ENCODE measurements at places on chromosomes 13 and 19.

GRCh38 chr19:55703790-55704215 lies 28.8 kb downstream of the EPN1 start:
- peaks cover 42% of the 10 kb centered on the region for H3K36me3 ChIP-seq
- peak overlapping the region; percentile 35 for H3K4me3 ChIP-seq
- peaks cover 20% of the 10 kb centered on the region for H3K27me3 ChIP-seq
- no peaks in the 10 kb centered on the region for H3K4me1 ChIP-seq
- peak; percentile 60 for DNase-seq

DNA sequence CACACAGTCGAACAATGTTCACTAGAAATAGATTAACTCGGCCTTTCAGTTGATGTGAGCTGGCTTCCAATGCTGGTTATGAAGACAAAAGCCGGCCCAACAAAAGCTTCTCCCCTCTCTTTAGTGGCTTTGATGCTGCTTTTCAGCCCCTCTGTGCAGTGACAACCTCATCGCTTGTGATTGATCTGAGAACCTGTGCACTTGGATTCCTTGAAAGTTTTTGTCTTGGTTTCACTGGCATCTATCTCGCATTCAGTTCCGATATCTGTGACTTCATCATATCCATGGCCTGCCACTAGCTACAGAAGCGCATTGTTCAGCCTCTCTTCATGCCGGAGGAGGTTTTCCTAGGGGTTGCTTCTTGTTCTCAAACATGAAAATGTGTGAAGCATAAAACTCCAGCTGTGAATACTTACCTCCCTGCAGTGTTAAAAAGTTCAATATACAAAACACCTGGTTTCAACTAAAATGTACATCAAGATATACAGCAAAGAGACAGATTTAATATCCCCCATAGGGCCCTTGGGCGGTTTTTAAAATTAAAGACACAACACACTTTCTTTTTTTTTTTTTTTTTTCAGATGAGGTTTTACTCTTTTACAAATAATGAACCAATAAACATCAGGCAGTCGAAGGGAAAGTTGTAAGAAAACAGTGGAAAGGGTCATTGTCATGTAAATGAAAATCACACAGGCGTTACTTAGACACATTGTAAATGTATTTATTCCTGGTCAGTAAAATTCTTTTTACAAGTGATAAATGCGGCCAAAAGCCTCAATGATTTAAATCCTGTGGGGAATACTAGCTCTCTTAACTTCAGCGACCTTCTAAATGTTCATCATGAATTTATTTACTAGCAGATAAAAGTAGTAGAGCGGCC lies 1252.8 kb downstream of the EFNB2 start:
- peaks cover 2% of the 10 kb centered on the region for H3K4me1 ChIP-seq
- no peaks in the 10 kb centered on the region for H3K36me3 ChIP-seq
- H3K27me3 ChIP-seq, result peaks cover 4% of the 10 kb centered on the region
- no peak overlapping the region for H3K27ac ChIP-seq

DNA sequence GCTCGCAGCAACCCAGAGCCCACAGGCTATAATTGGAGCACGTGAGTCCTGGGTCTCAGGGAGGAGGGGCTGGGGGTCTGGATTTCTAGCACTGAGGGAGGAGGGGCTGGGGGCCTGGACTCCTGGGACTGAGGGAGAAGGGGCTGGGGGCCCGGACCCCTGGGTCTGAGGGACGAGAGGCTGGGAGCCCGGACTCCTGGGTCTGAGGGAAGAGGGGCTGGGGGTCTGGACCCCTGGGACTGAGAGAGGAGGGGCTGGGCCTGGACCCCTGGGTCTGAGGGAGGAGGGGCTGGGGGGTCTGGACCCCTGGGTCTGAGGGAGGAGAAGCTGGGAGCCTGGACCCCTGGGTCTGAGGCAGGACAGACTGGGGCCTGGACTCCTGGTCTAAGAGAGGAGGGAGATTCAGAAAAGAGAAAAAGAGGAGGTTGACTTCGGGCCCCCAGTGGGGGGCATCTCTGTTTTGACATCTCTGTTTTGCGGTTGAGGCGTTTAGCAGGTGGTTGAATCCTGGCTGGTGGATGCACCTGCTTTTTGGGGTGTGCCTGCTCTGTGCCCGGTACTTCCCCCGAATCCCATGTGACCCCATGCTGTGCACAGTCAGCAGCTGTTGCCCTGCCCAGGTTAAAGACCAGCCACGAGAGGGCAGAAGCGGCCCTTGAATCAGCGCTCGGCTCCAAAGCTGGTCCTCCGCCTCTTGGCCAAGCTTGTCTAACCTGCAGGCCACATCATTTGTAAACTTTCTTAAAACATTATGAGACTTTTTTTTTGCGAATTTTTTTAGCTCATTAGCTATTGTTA lies 10.5 kb downstream of the PVR start:
- DNase-seq, result peak; percentile 66
- H3K27me3 ChIP-seq, result peaks cover 6% of the 10 kb centered on the region

DNA sequence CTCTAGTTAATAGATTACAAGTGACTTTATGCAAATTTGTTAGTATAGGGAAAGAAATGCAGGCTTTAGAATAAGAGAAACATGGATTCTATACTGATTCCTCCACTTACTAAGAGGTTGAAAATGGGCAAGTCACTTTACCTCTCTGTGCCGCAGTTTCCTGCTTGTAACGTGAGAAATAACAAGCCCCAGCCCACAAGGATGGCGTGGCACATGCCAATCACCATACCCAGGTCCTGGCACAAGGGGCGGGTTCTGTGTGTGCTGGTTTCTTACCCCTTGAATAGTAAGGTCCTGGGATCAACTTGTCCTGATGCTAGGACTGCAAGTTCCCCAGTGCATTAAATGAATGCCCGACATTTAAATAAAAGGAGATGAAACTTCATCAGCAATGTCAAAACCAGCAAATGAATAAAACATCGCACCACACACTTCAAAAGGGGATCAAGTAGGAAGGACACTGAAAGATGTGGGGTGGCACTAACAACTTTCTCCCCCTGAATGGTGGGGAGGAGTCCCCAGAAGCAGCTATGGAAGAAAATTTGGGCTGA lies 7.9 kb upstream of the SIGLEC9 start:
- no peak overlapping the region for H3K27ac ChIP-seq
- peaks cover 8% of the 10 kb centered on the region for H3K4me1 ChIP-seq
- no peaks in the 10 kb centered on the region for H3K36me3 ChIP-seq
- peaks cover 12% of the 10 kb centered on the region for H3K27me3 ChIP-seq
- no peak overlapping the region for H3K4me3 ChIP-seq

GRCh38 chr19:45676851-45677263 lies 8.8 kb downstream of the GIPR start:
- peaks cover 4% of the 10 kb centered on the region for H3K36me3 ChIP-seq
- peaks cover 5% of the 10 kb centered on the region for H3K27me3 ChIP-seq
- no peak for DNase-seq
- H3K27ac ChIP-seq, result no peak overlapping the region
- no peaks in the 10 kb centered on the region for H3K4me1 ChIP-seq

GRCh38 chr19:57759096-57759495 lies 10.4 kb upstream of the ZNF586 start:
- H3K36me3 ChIP-seq, result peaks cover 43% of the 10 kb centered on the region
- H3K27ac ChIP-seq, result no peak overlapping the region
- H3K4me3 ChIP-seq, result no peak overlapping the region
- no peaks in the 10 kb centered on the region for H3K27me3 ChIP-seq
- H3K4me1 ChIP-seq, result no peaks in the 10 kb centered on the region

GRCh38 chr19:24004166-24004565 lies 82.8 kb upstream of the ZNF254 start:
- H3K4me1 ChIP-seq, result no peaks in the 10 kb centered on the region
- H3K27ac ChIP-seq, result no peak overlapping the region
- peaks cover 11% of the 10 kb centered on the region for H3K27me3 ChIP-seq
- H3K36me3 ChIP-seq, result peaks cover 12% of the 10 kb centered on the region
- no peak for DNase-seq
- H3K4me3 ChIP-seq, result no peak overlapping the region

GRCh38 chr13:46183018-46183946 lies 1.3 kb upstream of the LCP1 start:
- no peak for DNase-seq
- H3K36me3 ChIP-seq, result no peaks in the 10 kb centered on the region

- H3K4me3 ChIP-seq, result no peak overlapping the region
- H3K36me3 ChIP-seq, result no peaks in the 10 kb centered on the region
- H3K4me1 ChIP-seq, result no peaks in the 10 kb centered on the region
- no peaks in the 10 kb centered on the region for H3K27me3 ChIP-seq
- no peak overlapping the region for H3K27ac ChIP-seq
- DNase-seq, result no peak
These were observed 2613.9 kb upstream of the PCDH20 start for GRCh38 chr13:64029343-64030093.

GRCh38 chr19:48844472-48844871 lies 8.2 kb upstream of the HSD17B14 start:
- peak overlapping the region; percentile 31 for H3K4me3 ChIP-seq
- H3K27ac ChIP-seq, result peak overlapping the region; percentile 18
- H3K36me3 ChIP-seq, result no peaks in the 10 kb centered on the region
- DNase-seq, result no peak
- peaks cover 3% of the 10 kb centered on the region for H3K27me3 ChIP-seq
- H3K4me1 ChIP-seq, result no peaks in the 10 kb centered on the region

DNA sequence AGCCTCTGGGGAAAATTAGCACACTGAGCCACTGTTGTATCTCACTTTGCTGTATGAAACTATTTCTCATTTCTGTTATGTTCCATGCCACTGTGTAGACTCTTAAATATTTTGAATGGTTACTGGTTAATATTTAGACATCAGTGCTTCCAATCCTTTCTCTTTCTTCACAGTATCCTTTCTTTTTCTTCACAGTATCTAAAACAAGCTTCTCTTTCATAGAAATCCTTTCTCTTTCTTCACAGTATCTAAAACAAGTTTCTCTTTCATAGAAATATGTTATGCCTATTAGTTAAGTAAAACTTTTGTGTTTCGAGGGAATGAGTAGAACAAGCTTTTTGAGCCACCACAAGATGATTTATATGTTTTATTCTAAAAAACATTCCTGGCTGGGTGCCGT lies 326.8 kb upstream of the KLF12 start:
- no peak overlapping the region for H3K27ac ChIP-seq
- peaks cover 5% of the 10 kb centered on the region for H3K4me1 ChIP-seq
- no peak overlapping the region for H3K4me3 ChIP-seq
- H3K36me3 ChIP-seq, result no peaks in the 10 kb centered on the region
- no peaks in the 10 kb centered on the region for H3K27me3 ChIP-seq
- no peak for DNase-seq

- peak overlapping the region; percentile 81 for H3K27ac ChIP-seq
- peak overlapping the region; percentile 83 for H3K4me3 ChIP-seq
- DNase-seq, result peak; percentile 39
- H3K36me3 ChIP-seq, result peaks cover 53% of the 10 kb centered on the region
- H3K4me1 ChIP-seq, result peaks cover 24% of the 10 kb centered on the region
These were observed 4.6 kb upstream of the EPN1 start for GRCh38 chr19:55670280-55671053.

DNA sequence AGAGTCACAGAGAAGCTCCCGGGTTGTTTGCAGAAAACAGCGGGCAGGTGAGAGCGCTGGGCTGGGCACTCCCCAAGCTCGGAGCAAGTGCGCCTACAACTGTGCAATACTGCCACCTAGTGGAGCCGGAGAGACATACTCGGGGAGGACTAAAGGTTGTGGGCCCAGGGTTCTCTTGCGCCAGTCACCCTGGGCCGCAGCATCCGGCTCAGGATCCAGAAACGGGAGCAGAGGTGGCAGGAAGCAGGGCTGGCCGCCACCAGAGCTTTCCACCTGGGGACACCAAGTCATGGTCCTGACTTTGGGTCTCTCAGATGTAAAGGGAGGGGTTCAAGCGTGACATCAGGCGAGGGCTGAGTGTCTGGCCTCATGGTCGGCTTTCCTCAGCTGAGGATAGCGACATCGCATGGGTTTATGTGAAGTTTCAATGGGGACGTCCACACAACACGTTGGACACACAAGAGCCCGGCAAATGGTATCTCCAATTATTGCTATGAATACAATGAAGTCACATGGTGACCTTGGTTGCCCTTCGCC lies 11.2 kb upstream of the KLK4 start:
- peaks cover 6% of the 10 kb centered on the region for H3K4me1 ChIP-seq
- peaks cover 2% of the 10 kb centered on the region for H3K27me3 ChIP-seq
- peak; percentile 85 for DNase-seq

All from endothelial cell (in vitro differentiated cells).